Activated gamma-delta T cell (primary cell): ENCODE measurements at places on chromosomes 1 and 21.

GRCh38 chr21:45045481-45045880 is 28.9 kb upstream of the ADARB1 start:
- no peak for DNase-seq

DNA sequence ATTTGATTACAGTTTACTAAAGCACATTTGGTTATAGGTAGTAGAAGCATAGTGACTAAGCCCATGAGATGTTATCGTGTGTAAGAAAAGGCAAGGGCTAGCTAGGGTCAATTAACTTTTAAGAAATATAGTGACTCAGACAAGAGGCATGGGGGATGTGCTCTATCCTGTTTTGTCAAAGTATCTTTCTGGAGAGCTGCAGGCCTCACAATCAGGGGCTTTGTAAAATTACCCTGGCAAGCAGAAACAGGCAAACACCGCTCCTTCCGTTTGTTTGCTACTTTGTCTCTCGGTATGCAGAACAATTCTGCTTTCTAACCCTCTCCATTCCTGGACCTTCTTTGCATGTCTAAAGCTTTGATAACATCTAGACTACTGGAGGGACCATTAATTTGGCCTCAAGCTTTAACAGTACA is 26.1 kb upstream of the ZNF697 start:
- DNase-seq: no peak

GRCh38 chr1:95451054-95451453 is 217.0 kb downstream of the RWDD3 start:
- DNase-seq: no peak

DNA sequence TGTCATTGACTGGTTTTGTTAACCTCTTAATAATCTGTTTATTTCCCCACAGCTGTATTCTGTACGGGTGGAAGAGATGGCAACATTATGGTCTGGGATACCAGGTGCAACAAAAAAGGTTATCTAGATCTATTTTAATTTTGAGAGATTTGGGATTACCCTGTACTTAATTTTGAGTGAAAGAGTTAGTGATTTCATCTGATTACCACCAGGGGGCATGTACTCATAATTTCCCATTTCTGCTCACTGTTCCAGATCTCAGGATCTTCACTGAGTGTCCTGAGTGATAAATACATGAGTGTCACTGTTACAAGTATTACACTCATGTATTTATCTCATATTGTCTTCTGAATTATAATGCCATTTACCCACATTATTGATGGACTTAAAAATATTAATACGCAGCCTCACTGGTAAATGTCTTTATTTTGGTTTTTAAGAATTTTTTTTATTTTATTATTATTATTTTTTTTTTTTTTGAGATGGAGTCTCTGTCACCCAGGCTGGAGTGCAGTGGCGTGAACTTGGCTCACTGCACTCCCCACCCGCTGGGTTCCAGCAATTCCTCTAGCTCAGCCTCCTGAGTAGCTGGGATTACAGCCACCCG is 27.4 kb downstream of the DTL start:
- DNase-seq: no peak

- DNase-seq: no peak
These were observed 9.5 kb downstream of the ERG start for GRCh38 chr21:38488640-38489270.

- DNase-seq: no peak
These were observed 107.1 kb downstream of the SPSB1 start for GRCh38 chr1:9399510-9400424.

DNA sequence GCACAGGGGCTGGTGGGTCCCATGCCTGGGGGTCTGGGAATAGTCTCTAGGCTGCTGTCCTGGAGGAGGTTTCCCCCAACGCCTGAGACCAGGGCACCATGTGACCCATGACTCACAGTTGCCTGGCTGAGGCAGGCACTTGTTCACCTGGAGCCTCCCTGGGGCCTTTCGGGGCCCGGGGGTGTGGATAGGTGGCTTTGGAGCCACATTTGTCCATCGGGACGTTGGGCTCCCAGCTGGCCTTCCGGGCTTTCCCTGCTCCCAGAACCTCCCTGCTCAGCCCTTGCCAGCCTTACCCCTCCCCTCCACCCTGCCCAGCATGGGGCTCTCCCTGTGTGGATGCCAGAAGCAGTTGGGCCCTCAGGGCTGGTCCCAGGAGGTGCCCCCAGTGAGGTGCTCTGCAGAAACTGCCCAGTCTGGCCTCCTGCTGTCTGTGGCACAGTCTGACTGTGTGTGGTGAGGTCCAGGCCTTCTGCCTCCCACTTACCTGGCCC is 14.2 kb downstream of the COL6A1 start:
- no peak for DNase-seq

DNA sequence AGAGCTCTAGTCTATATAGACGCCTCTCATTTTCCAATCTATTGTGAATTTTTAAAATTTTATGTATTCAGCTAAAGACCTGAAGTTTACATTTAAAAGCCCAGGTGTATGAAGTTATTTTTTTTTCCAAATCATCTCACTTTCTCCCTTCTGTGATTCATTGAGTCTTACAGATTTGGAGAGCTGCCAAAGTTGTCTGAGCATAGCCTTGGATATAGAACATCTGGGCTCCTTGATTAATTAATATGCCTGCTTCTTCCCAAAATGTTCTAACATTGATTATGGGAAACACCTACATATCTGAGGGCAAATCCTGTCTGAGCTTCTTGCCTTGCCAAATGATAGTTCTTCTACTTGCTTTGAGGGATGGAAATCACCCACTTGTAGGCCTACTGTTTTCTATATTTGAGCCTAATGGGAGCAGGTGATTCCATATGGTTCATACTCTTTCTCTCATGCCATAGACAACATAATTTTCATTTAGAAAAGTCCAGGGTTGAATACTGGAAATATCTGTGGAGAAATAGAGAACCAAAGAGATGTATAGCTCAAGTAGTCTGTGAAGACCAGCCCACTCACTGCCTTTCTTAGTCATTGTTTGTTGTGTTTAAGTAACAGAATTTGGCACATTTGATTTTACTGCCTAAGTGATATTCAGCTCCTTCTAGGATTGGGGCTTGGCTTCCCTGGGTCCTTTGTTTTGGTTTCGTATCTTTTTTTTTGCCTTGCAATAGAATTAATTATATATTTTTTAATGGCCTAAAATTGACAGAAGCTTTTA is 46.2 kb downstream of the MACF1 start:
- no peak for DNase-seq

GRCh38 chr1:158818560-158818959 is 12.6 kb upstream of the MNDA start:
- DNase-seq: no peak

- DNase-seq: no peak
These were observed 130.8 kb upstream of the EDN2 start for GRCh38 chr1:41615316-41615715.

GRCh38 chr1:226656201-226656600 is 82.9 kb downstream of the ITPKB start:
- DNase-seq: no peak

DNA sequence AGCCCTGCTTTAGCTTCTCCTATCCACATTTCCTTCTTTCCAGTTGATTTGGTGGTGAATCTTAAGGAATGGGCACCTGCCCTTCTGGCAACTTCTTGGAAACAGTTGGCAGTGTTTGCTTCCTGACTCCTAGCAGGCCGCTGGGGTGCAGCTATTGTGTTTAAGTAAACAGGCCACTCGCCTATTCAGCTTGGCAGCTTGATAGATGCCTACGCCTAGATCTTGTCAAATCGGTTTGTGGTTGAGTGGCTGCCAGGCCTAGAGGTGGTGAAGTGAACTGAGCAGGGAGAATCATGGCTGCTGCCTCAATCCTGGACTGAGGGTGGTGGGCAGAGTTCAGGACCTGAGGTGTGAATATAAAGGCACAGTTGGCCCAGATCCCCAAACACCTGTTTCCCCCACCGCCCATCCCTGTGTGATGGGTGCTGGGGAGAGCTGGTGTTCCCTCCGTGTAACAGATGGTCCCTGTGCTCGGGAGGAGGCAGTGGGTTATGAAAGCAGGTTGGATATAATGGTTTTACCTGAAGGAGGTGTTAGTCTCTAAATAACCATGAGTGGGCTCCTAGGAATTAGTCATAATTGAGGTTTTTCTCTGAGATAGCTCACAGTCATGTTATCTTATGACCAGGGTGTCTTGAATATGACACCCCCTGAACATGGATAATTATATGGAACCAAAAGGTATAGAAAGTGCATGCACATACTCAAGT is 940 bp upstream of the PLA2G2C start:
- no peak for DNase-seq

DNA sequence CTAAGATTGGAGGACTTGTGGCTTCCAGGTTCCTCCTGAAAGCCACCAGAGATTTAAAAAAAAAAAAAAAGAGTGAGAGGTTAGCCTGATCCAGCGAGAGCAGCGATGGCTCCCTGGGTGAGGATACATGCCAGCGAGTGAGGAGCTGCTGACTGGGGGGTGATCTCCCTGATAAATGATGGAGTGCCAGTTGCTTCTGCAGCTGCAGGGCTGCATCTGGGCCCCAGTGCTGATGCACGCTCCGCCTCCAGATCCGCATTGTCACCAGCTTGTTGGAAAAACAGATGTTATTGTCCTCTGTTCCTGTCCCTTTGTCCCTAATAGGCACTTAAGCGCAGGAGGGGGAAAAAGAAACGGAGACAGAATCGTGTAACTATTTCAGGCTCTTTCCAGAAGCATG is 28.6 kb downstream of the UBIAD1 start:
- no peak for DNase-seq

DNA sequence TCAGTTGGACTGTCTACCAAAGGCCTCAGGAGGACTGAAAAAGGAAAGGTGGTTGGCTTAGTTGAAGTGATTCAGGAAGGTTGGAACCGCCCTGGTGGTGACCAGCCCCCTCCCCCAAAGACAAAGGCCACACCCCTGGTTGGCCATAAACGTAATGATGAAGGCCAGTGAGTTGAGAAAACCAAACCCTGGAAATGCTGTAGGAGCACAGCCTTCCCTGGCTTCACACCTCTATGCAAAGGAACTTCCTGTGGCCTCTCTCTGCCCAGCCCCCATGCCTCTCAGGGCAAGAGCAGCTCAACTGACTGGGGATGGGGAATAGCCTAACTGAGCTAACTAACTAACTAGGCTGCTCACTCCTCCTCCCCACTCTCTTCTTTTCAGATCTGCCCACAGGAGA is 90.4 kb downstream of the NPHP4 start:
- DNase-seq: no peak

- no peak for DNase-seq
These were observed 149.9 kb downstream of the HS2ST1 start for GRCh38 chr1:87064309-87064708.

- no peak for DNase-seq
These were observed 7.0 kb upstream of the KISS1 start for GRCh38 chr1:204203206-204203767.

DNA sequence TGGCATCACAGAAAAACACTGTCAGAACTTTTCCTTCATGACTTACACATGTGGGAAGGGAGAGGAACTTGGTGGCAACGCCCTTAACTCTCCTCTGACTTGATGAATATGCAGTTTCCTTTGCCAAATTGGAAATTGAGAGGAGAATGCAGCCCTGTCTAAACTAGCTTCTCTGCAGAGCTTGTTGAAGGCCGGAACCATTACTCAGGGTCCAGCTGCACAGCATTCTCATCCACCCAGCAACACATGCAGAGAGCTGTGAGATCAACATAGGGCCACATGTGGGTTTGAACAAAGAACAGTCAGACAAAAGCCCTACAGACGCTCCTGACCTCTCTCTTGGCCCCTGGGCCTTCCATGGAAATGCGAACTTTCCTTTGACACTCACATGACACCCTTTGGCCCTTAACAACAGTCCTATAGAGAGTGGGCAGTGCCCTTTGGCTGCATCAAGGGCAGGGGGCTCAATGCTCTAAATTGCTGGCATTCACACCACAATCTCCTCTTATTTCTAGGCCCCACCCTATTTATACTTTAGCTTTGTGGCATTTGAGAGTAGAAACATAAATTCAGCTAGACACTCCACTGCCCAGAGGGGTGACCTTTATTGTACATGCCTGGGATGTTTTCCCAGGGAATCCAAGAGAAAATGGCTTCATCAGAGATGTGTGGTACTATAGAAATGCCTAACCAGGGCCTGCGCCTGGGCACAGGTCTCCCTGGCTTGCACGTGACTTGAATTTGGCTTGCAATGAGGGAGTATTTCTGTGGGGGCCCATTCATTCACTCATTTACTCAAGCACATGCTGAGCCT is 64.4 kb downstream of the CDC7 start:
- DNase-seq: no peak

DNA sequence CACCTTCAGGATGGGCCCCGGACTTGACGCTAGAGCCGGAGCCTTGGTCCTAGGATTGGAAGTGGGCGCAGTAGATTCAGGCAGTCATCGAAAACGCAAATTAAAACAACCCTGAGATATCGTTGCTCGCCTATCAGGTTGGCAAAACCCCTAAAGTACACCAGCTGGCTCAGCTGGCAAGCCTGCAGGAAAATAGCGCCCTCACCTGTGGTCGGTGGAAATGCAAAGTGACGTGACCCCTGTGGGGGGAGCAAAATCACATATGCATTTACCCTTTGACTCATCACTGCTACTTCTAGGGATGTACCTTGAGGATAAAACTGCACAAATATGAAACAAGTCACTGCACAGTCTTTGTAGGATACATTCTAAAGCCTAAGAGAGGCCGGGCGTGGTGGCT is 170.3 kb upstream of the TMEM51 start:
- DNase-seq: no peak

- no peak for DNase-seq
These were observed 87.5 kb upstream of the RUNX3 start for GRCh38 chr1:25017436-25018109.

- DNase-seq: no peak
These were observed 112.8 kb downstream of the C1orf21 start for GRCh38 chr1:184499616-184500015.

DNA sequence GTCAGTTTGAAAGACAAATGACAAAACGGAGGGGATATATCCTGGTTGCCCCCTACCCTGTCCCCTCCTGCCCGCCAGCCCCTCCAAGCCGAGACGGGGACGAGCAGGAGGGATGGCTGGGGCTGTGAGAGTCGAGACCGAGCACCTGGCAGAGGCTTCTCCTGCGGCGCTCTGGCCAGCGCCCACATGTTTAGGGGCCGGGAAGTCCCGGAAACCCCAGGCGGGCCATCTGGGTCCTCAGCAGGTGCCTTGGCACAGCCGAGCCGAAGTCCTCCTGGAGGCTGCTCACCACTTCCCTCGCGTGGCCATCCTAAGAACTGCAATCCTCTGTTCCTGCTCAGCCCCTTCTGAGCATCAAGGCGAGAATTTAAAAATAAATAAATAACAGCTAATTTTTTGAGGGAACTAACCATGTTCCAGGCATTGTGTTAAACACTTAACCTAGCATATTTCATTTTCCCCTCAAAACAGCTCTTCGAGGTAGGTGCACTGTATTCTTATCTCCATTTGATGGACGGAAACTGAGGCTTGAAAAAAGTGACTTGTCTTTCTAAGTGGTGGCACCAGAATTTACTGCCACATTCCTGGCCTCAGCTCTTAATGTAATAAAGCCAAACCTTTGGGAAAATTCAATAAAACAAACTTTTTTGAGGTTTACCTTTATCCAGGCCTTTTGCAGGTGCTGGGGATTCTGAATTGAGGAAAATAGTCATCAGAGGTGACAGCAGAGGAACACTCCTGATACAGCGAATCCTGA is 3.5 kb upstream of the RIMS3 start:
- DNase-seq: peak; percentile 24

- no peak for DNase-seq
These were observed 28.8 kb downstream of the ZP4 start for GRCh38 chr1:237861944-237862343.

GRCh38 chr1:247357781-247358211 is 26.1 kb upstream of the ZNF496 start:
- no peak for DNase-seq

- no peak for DNase-seq
These were observed 47.0 kb upstream of the BACE2 start for GRCh38 chr21:41120997-41121396.
